ENCODE measurements at places on chromosomes 7 and 10. TPM values are rescaled to one million over a fixed set of nuclear protein-coding genes. Genes with fewer than 3 reads are reported as not detected.

- DNase-seq = no peak
These were observed 12.7 kb downstream of the STEAP2 start for GRCh38 chr7:90224195-90224594.

The ANKRD26 gene
- total RNA-seq = 11.6 TPM

DNA sequence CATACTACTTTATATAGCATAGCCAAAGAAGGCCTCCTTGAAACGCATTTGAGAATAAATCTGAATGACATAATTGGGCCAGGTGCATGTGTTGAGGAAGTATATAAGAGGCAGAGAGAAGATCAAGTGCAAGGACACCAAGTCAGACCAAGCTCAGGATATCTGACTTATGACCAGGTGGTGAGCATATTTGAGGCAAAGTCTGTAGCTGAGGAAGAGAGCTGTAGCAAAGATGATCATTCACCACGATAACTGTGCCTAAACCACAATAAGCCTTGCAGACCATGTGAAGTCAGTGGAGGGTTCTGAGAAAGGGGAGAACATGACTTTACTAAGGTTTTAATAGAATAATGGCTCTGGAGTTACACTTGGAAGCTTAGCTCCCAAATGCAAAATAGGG lies 292.3 kb downstream of the SORCS1 start:
- DNase-seq = no peak

The SGCE gene
- 1.9 TPM for total RNA-seq

- no peak for DNase-seq
These were observed 85.3 kb downstream of the HECTD2 start for GRCh38 chr10:91495402-91495801.

DNA sequence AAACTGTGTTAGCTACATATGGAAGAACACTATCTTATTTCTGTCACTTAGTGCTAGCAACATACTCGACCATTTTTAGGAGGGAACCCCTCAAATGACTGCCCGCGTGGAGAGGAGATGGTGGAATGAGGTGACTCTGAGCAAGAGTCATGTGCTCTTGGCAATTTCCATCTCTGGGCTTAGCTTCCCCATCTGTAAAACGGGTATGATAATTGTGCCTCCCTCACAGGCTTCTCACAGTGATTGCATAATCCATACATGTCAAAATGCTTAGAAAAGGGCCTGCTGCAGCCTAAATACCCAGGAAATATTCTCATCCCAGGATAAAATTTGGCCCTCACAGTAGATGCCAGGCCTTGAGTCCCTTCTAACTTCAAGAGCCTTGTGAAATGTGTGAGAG lies 86.6 kb downstream of the WDFY4 start:
- DNase-seq = no peak
